CD4-positive, alpha-beta T cell treated with Interleukin-4 for 1 hour (primary cell): ENCODE measurements at places on chromosomes 1 and 21.

- no peak for DNase-seq
Measured at GRCh38 chr1:209086486-209087192, 496.9 kb upstream of the CAMK1G start.

DNA sequence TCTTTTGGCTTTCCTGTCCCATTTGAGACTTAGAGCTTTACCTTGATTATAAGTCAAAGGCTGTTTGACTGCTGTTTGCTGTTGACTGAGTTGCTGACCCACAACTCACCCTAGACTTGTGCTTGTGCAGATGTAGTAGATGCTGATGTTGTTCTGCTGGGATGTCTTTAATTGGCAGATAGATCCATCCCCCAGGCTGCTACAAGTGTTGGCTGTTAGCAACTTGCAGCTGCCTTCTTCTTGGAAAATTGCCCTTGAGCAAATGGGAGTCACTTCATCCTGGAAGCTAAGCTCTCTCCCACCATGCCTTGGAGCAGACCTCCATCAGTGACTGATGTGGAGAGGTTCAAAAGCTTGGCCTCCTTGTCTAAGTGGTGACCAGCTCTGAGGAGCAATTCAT, 139.3 kb upstream of the KIAA0040 start:
- no peak for DNase-seq

DNA sequence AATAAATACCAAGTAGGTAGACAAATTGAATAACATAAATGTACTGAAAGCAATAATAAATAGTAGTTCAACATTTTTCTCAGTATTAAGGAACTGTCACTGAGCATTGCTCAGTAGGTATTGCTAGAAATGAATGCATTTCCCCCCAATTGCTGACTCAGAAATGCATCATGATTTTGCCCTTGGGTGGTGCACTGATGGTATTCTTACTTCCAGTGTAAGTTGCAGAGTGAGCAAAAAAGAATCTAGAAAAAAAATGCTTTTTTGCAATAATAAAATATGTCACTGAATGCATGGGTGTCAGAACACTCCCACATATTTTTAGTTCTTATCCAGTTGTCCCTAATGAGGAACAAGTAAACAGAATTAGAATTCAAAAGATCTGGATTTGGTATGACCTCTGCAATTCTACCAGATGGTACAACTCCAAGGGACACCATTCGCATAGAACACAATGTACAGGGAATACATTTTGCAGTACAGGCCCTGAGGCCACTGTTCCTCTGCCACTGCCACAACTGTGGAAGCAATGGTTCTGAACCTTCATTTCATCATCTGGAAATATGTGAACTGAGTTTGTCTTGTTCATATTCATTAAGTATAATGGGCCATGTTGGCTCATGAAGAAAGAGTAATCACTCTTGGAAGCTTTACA, 78.0 kb downstream of the ATP6V1G3 start:
- no peak for DNase-seq

- DNase-seq: no peak
Measured at GRCh38 chr21:39867198-39867650, at the start of gene PCP4. Gene PCP4, plus strand, starts transcription at chr21:39867438. Its CDS starts 64 bp downstream, at chr21:39867502.

DNA sequence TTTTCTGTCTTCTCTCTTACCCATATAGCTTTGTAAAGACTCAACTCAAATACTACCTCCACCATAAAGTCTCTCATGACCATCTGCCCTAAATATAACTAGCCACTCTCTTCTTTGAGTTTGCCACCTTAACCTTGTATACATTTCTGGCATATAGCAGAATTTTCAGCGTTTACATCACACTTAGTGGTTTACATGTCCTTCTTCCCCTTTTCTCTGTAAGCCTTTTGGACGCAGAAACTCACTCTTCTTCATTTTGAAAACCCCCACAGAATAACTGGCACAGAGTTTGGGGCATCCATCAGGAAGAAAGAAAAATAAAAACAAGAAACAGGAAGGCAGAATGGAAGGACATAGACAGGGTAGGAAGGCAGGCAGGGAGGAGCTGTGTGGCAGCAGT, 131.8 kb upstream of the DUSP10 start:
- DNase-seq: no peak

DNA sequence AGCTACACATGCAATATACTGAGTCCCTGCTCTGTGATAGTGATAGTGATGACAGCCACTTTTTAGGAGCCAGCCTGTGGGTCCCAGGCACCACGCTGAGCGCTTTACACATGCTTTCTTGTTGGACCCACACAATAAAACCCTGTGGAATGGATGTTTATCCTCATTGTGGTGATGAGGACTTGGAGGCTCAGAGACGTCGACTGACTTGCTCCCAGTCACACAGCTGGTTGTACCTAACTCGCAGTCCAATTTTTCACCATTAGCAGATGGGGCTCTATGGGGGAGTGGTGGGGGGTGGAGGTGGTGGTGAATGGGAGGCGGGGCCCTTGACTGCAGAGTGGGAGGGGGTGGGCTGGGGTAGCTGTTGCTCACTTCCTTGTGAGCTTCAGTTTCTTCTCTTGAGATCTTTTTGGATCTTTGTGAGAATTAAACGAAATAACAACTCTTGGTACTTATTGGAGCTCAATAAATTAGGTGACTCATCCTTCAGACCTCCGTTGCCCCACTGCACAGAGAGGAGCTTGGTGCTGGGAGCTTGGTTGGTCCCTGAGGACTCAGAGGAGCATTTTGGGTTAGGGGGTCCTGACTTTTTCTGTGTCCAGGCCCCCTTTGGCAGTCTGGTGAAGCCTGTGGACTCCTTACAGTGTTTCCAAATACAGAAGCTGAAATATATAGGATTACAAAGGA, 61.8 kb upstream of the CD1D start:
- DNase-seq: no peak
